Cardiac muscle cell (in vitro differentiated cells and primary cell): ENCODE measurements at places on chromosomes 3 and 15.

DNA sequence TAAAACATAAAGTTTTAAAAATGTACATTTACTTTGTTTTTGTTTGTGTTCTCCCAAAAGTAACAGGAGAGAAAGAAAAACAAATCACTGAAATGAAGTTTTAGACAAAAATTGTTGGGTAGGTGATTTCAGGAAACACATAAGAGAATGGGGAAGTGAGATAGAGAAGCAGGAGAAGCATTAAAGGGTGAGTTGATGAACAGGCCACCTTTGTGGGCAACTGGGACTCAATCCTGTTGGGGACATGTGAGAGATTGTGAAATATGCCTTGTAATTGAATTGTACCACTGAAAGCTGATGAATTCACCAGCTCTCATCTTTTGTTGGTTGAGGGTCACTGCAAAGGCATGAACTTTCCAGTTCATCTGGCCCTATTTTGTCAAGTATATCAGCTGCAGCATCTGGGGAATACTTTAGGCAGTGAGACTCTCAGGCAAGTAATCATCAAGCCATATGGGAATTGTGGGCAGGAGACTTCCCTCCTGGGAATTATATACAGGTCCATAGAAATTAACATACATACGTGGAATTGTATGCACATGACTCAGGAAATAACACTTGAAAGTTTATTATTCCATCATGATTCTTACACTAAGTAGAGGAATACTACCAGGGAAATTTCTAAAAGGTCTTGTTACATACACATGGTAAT, 181.0 kb downstream of the ZBBX start:
- no peak for DNase-seq

DNA sequence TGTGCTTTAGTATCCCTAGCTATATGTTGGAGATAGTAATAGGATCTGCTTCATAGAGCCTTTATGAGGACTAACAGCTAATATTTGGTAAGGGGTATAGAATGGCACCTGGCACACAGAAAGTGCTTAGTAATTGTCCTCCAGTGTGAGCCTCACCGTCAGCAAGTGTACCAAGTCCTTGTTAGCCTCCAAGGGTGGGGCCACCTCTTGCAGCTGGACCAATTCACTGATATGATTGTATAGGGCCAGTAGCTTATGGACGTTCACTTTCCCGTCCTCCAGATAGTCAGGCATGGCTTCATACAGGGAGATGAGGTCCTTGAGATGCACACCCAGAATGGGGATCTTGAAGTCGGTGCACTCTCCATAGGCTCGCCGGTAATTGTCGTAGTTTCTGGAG, 53.6 kb downstream of the FAM98B start:
- no peak for DNase-seq

- DNase-seq, result no peak
Observed at GRCh38 chr3:171765511-171765887, 44.8 kb downstream of the PLD1 start.

GRCh38 chr3:44862226-44862637, 520 bp downstream of the TMEM42 start:
- DNase-seq, result no peak

- DNase-seq, result peak; percentile 79
Observed at GRCh38 chr3:156553705-156554356, 1.1 kb downstream of the SSR3 start.

GRCh38 chr15:69384626-69385598, 29.2 kb upstream of the KIF23 start:
- no peak for DNase-seq

- no peak for DNase-seq
Observed at GRCh38 chr15:57522148-57522547, 69.6 kb upstream of the MYZAP start.

- DNase-seq, result no peak
Observed at GRCh38 chr3:187667526-187667925, 2.7 kb downstream of the SST start.

GRCh38 chr3:62724503-62724902, 150.7 kb downstream of the CADPS start:
- no peak for DNase-seq

- DNase-seq, result no peak
Observed at GRCh38 chr3:37200141-37200540, 25.8 kb upstream of the LRRFIP2 start.

DNA sequence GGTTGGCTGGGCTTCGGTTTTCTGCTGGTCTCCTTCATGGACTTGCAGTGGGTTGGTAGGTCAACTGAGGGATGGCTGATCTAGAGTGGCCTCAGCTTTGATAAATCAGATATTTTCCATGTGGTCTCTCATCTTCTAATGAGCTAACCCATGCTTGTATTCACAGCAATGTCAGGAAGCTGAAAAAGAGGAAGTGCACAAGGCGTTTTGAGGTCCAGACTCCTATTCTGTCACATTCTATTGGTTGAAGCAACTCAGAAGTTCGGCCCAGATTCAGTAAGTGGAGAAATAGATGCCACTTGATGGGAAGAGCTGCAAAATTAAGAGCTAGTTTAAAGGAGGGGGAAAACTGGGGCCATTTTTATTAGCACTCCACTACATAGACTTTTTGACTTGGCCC, 361.2 kb downstream of the DIPK2A start:
- DNase-seq, result no peak

DNA sequence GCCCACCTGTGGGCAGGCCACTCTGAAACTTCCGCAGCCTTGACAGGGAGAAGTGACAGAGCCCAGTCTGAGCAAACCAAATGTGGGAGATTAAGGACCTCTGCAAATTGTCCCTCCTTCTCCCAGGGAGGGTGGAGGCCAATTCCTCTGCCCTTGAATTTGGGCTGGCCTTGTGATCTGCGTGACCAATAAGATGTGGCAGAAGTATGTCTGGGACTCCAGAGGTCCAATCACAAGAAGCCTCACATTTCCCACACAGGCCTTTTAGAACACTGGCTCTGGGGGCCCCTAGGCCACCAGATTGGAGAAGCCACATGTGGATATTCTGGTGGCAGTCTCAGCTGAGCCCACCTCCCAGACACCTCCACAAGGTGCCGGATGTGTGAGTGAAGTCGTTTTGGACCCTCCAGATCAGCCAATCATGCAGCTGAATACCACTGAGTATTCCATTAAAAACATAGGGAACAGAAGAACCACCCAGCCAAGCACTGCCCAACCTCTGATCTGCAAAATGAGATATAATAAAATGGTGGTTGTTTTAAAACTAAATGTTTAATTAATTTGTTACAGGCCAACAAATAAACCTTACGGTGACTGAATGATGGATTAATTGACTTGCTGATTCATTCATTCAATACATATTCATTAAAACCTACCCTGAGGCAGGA, 150.3 kb downstream of the NUP210 start:
- no peak for DNase-seq

GRCh38 chr3:184345317-184346144, 8.1 kb downstream of the FAM131A start:
- peak; percentile 61 for DNase-seq

DNA sequence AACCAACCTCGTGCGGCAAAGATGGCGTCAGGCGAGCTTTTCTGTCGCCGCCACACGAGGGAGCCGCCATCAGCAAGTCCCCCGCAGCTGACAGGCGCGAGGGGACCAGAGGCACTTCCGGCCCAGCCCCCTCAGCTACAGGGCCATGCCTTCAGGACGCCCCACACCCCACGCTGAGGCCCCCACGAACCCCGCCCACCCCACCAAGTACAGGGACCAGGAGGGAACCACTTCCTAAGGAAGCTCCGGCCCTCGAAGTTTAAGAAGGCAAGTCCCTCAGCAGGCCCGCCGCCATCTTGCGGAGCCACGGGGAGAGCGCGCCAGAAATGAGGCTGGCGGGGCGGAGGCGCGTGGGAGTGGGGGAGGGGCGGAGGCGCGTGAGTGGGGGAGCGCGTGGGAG, 790 bp downstream of the DAZL start:
- no peak for DNase-seq

GRCh38 chr3:61597906-61598305, 36.5 kb downstream of the PTPRG start:
- DNase-seq, result no peak

GRCh38 chr3:171384101-171384891, 75.9 kb downstream of the TNIK start:
- no peak for DNase-seq

- DNase-seq, result no peak
Observed at GRCh38 chr15:29098652-29099051, 171.0 kb downstream of the NSMCE3 start.

DNA sequence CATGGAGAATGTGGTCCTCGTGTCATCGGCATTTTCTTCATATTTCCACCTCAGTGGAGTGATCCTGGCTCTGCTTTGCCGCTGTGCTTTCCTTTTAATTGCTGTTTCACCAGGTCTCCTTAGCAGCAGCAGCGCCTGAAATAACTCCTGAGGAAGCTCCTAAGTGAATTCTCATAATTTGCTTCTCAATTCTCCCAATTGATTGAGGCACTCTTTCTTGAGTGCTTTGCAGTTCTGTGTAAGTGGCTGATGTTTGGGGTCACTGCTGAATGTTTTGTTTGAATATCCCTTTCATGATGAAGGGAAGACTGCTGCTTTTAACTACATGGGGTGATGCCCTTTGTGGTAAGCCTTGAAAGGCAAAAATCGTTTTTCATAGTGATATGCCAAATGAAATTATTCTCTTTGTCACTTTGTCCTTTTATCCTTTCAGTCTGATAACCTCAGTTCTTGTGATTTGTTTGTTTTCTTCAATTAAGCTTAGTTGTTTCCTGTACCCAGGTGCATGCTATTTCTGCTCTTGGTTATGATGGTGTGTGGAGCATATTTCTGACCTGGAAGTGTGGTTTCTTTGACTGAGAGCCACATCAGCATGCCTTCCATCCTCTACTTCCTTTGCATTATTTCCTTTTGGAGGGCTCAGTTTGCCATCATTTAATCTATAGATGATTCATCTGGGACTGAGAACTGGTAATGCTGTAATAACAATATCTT, 36.7 kb downstream of the HMG20A start:
- no peak for DNase-seq

GRCh38 chr3:100384733-100385525, 16.0 kb downstream of the TOMM70 start:
- DNase-seq, result no peak

DNA sequence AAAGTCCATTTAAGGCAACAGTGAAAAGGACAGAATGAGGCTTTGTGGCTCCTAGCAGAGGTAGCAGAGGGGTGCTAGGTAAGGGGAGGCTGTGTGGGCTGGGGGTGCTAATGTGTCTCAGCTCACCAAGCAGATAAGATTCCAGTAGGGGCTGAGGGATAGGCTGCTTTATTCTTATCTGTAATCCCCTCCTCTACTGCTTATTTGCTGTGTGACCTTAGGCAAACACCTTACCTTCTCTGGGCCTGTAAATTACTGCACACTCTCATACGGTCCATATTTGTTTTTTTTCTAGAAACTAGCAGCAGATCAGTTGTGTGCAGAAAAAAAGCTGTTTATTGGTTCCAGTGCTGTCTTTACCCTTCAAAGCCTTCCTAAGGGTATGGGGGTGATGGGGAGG, 52.8 kb downstream of the SMAD6 start:
- no peak for DNase-seq

GRCh38 chr15:39747326-39747725, 35.3 kb downstream of the FSIP1 start:
- DNase-seq, result no peak

DNA sequence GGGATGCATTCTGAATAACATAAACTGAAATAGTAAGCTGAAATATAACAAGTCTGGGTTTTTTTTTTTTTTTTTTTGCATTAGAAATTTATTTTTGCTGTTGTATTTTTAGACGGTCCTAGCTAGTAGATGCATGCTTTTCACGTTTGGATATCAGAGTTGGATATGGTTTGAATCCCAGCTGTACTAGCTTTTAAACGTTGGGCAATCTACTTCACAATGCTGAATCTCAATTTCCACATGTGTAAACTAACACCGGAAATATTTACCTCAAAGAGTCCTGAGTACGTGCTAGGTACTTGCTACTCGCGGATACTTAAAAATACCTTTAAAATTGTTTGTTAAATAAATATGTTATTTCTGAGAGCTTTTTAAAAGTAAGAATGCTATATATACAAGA, 139.8 kb downstream of the BBX start:
- no peak for DNase-seq

DNA sequence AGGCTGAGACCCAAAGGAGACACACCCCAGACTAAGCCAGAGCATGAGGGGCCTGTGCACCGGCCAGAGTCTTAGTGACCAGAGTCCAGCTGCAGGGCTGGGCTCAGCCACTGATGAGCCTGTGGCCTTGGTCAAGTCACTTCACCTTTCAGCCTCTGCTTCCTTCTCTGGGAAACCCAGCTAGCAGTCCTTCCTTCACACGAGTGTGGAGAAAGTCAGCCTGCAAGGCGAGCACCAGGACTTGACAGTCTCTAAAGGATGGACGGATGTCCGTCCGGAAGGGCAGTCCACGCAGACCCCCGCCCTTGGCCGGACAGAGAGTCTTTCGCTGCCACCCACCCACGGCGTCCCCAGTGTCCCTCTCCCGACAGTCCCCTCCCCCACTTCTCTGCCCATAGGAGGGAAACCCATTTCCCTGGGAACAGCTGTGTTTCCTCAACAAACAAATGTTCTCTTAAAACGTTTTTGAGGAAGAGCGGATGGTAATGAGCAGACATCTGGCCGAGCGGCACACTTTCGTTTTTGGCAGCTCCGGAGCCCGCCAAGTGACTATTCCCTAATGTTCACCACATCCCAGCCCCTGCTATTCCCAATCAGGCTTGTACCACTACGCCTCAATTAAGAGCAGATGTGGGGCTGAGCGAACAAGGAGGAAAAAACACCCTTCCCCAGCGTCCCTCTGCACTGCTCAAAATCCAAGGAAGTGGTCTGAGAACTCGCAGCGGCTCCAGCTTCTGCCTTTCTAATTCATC, 129.1 kb upstream of the SMAD3 start:
- no peak for DNase-seq

DNA sequence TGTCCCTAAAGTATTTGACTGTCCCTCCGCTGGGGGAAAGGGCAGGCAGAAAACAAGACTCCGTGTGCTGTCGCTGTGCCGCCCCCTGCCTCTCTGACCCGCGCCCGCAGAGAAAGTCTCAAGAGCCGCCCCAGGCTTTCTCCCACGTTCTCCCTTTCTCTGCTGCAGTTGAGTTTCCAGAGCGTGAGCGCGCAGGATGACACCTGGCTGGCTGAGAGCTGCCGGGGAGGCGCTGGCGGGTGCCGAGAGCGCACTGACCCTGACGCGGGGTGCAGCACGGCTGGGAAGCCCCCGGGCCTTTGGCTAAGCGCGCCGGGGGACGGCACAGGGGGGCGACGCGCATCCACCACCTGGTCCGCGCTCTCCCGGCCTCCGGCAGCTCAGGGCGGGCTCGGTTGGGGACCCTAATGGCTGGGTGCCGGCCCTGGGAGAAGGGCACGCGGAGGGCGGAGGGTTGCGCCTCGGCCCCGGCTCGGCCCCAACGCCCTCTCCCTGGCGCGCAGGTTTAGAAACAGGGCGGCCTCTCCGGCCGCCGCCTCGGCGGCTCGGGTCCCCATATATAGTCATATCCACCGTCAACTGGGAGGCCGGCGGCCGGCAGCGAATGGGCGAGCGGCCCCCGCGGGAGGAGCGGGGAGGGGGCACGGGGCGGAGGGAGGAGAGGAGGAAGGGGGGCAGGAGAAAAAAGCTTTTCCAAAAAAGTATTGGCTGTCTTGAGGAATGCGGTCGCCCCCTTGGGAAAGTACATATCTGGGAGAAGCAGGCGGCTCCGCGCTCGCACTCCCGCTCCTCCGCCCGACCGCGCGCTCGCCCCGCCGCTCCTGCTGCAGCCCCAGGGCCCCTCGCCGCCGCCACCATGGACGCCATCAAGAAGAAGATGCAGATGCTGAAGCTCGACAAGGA, at the start of gene TPM1:
TSS of gene TPM1 (plus strand) at position 774 of the 903 bp plus-strand sequence. CDS start at position 857, 83 bp downstream.
- DNase-seq, result peak; percentile 95
